CD4-positive, alpha-beta T cell treated with Interleukin-2 at 100 ng/mL for 4 hours (primary cell): ENCODE measurements at places on chromosomes 4 and X.

DNA sequence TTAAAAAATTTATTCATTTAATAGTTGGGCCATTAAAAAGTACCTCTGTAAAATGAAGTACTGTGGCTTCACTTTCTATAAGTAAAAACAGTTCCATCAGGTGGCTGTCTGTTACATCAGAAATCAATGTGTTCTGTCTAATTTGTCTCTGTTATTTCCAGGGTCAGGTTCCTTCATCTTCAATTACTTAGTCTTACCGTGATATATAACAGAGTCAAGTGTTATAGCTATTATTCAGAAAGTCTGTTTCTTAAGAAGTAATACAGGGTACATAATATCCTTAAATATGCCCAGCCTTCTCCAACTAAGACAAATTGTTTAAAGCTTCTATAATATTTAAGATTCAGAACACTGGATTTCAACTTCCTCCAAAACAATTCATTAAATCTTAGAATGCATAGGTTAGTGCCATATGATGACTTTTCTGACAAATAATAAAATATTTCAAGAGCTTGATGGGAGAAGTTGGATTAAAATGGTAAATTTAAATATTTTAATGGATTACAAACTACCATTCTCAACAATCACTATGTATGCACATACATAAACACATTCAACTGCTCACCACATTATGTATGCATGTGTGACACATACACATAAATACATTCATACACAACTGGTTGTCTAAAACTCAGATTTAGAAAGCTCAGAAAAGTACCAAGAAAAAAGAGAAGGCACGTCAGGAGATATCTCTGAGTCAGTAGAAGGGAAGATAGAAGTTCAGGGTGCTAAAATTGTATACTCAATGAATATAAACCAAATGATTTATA lies 268.5 kb downstream of the PRDM5 start:
- no peak for DNase-seq

GRCh38 chr4:180455226-180455625 lies 1788.0 kb upstream of the TENM3 start:
- DNase-seq: no peak

- no peak for DNase-seq
These were observed 185.7 kb upstream of the ZCCHC13 start for GRCh38 chrX:74117962-74118902.

- no peak for DNase-seq
These were observed 212.4 kb upstream of the PACRGL start for GRCh38 chr4:20487852-20488251.

DNA sequence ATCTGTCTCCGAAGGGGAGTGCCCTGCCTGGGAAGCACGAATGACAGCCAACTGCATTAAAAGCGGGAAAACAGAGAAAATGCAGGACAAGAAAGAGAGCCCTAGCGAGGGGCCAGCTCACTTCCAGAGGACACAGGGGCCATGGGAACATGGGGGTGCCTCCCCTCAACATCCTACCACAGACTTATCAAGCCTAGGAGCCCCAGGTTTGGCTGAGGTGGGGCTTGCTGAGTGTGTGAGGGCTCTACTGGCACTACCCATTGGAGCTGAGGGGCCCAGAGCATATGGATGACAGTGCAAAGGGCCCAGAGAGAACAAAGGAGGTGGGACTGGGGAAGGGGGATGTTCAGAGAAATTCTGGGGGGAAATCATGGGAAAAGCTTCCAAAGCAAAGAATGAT lies 101.8 kb downstream of the PJA1 start:
- no peak for DNase-seq

DNA sequence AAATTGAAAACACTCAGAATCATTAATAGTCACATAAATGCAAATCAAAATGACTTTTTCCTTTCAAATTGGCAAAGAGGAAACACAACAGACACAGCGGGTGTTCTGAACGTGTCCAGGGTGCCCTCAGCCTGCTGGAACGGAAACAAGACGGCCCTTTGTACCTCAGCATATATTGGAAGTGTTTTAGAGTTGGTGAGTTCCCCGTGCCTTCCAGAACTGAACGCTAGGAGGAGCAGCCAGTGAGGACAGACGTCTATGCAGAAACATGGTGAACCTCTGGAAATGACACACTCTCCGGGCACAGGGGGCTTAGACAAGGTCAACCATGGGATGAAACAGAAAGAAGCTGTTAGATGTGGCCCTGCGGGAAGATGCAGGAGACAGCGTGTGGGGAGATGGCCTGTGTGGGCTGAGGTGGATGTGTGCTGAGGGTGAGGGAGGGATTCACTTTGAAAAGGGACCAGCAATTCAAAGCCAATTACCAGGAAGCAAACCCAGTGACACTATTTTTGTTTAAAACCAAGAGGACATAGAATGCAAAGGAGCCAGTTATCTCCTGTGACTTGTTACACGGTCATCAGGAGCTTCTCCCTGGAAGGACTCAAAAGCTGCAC lies 40.4 kb downstream of the RNF212 start:
- peak; percentile 51 for DNase-seq

- no peak for DNase-seq
These were observed 629.5 kb upstream of the AMOT start for GRCh38 chrX:113470166-113470565.

DNA sequence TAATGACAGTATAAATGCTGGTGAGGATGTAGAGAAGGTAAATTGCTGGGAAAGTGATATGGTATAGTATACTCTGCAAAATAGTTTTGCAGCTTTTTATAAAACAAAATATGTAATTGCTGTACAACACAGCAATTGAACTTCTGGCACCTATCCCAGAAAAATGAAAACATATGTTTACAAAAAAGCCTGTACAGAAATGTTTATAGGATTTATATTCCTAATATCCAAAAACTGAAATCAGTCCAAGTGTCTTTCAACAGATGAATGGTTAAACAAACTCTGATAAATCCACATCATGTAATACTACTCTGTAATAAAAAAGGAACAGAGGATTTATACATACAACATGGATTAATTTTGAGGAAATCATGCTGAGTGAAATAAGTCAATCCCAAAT lies 198.4 kb upstream of the ACTRT1 start:
- no peak for DNase-seq

- DNase-seq: no peak
These were observed 28.0 kb downstream of the APELA start for GRCh38 chr4:164904941-164905340.

GRCh38 chr4:43251841-43252240 lies 359.3 kb downstream of the GRXCR1 start:
- no peak for DNase-seq

- DNase-seq: no peak
These were observed 55.9 kb downstream of the MXRA5 start for GRCh38 chrX:3290561-3290960.

DNA sequence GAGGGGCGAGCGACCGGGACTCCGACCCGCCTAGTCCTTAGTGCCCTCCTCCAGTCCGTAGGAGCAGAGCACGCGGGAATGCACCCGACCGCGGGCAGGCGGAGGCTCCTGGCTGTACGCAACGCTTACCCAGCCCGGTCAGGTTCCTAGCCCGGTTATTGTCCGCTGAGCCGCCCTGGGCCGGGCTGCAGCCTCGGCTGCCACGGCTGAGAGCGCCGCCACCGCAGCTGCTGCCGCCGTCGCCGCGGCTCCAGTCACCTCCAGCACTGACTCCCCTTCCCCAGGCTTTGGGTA lies at the start of gene AMER1:
TSS of gene AMER1 (minus strand) at position 268 of the 294 bp plus-strand sequence. CDS start 12,422 bp downstream, outside the sequence.
- DNase-seq: no peak

- DNase-seq: no peak
These were observed 151.6 kb downstream of the EMCN start for GRCh38 chr4:100366213-100366612.

- DNase-seq: no peak
These were observed 12.6 kb downstream of the RHOH start for GRCh38 chr4:40209401-40209800.

- DNase-seq: no peak
These were observed 414.4 kb downstream of the AFF2 start for GRCh38 chrX:148914783-148915182.

DNA sequence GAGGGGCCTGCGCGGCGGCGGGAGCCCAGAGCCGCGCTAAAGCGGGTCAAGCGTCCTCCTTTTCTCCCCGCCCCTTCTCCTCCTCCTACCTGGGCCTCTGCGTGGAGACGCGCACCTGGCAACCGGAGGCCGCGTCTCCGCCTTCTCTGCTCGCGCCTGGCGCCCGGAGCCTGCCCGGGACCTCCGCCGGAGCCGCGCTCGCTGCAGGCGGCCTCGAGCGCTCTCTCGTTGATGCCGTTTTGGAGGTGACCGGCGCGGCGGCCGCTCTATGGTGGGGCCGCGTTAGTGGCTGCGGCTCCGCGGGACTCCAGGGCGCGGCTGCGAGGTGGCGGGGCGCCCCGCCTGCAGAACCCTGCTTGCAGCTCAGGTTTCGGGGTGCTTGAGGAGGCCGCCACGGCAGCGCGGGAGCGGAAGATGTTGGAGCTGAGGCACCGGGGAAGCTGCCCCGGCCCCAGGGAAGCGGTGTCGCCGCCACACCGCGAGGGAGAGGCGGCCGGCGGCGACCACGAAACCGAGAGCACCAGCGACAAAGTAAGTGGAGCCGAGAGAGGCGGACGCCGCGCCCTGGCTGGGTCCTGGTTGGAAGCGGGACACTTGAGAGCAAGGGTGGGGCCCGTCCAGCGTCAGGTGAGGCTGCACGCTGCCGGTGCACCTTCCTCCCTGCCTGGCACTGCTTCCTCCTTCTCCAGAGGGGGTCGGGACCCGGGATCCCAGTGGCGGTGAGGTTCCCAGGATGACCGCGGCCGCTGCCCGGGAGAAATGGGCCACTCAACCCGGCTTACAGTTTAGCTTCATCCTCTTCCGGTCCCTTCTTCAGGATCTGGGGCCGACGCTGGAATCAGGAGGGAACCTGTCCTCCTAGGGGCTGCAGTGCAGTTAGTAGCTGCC lies at the start of gene CDS1:
TSS of gene CDS1 (plus strand) at position 140 of the 888 bp plus-strand sequence. CDS start at position 415, 275 bp downstream.
- DNase-seq: no peak

GRCh38 chr4:107858158-107858742 lies 33.5 kb downstream of the SGMS2 start:
- no peak for DNase-seq
